NCI-H1694 treated with DMSO at 0.1 percent for 48 hours (cell line): ENCODE measurements at places on chromosomes 11 and 22.

DNA sequence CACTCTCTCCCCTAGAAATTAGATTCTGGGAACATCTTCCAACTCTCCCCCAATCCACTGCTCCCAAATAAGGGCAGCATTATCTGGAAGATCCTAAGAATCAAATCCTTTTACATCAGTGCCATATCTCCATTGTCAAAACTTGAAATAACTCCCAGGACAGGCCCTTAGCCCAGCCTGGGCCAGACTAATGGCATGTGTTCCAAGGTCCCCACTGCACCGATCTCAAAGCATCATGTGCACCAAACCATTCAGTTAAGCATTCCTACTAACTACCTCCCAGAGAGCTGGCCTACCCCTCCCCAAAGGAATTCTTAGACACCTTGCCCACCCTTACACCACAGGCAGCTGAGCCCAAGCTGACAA lies 44.2 kb upstream of the POU2AF1 start:
- DNase-seq = no peak

DNA sequence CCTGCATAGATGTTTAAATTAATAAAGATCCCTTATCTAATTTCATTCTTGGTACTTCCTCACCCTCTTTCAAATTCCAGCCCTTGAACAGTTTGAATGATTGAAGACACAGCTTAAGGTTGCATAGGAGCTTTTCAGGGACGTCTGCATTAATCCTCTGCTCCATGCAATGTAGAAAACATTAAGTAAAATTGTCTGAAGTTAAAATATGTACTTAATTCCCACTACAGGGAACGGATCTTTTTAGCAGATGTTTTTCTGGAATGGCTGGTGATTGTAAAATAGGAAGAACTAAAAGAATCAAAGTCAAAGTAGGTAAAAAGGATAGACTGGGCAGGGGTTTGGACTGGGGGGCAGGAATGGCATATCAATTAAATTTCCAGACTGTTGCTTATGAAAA lies 58.9 kb downstream of the ABTB2 start:
- no peak for DNase-seq

GRCh38 chr11:132792341-132793140 lies 739.8 kb downstream of the OPCML start:
- no peak for DNase-seq

DNA sequence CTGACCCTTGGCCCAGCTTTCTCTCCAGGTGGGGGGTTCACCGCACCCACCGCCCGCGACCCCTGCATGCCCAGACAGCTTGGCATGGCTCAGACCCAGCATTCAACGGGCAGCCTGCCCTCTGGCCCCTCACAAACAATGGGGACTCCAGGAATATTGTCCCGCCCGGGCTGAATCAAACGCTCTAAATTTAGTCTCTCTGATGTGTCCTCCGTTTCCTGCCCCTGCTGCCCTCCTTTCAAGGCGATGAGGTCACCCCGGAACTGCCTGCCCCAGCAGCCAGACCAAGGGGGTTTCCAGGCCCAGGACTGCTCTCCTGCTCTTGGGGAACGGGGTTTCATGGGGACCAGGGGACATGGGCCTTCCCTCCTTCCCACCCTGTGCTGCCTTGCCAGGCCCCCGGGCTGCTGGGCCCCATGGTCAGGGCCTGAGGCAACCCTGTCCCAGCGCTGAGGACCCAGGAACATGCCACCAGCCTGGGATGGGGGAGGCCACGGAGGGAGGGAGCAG lies 10.1 kb upstream of the PDGFB start:
- DNase-seq = no peak

GRCh38 chr22:23388517-23388890 lies 191.6 kb downstream of the IGLL1 start:
- DNase-seq = no peak

GRCh38 chr22:28027453-28028448 lies 108.7 kb upstream of the PITPNB start:
- no peak for DNase-seq
